Activated gamma-delta T cell treated with anti-CD3 and anti-CD28 coated beads, Interleukin-2, amount 50 U/mL, for 16 hours (primary cell): ENCODE measurements at places on chromosomes 1 and 21.

DNA sequence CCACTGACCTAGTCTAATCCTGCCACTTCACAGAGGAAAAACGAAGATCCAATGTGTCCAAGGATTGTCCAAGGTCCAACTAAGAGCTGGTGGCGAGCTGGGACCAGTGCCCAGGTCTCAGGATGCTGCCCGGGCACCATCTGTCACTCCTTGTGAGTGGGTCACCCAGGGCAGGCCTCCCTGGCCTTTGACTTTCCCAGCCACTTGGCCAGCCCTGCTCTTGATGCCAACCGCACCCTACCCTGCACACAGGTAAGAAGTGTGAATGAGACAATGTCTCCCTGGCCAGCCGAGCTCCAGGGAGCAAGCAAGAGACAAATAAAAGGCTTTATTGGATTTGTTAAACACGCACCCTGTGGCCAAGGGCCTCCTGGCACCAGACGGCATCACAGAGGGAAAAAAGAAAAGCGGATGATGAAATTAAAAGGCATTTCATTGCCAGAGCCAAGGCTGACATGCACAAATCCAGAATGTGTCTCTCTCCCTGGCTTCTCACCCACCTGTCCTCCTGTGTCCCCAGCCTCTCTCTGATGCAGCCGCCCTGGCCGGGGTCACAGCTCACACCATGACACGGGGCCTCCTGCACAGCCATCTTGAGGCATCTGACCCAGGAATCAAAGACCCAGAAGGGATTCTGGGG lies 72.8 kb downstream of the CAMK2N1 start:
- no peak for DNase-seq

DNA sequence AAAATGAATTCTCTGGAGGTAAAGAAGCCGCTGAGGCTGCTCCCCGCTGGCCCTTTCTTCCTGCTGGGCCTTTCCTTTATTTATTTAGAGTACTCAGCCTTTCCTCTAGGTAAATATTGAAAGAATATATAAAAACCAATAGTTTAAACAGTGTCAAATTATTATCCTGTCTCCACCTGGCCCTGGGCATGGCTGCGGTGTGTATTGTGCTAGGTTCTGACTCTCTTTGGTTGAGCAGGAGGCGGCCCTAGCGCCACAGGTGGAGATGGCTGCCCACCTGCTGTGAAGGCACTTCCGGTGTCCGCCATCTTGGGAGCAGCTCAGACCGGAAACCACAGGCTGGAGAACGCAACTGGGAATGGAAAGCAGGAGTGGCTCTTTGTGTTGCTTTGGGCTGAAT lies 29.0 kb upstream of the CLDN14 start:
- no peak for DNase-seq

- no peak for DNase-seq
Observed at GRCh38 chr1:234230414-234230862, 142.8 kb upstream of the COA6 start.

DNA sequence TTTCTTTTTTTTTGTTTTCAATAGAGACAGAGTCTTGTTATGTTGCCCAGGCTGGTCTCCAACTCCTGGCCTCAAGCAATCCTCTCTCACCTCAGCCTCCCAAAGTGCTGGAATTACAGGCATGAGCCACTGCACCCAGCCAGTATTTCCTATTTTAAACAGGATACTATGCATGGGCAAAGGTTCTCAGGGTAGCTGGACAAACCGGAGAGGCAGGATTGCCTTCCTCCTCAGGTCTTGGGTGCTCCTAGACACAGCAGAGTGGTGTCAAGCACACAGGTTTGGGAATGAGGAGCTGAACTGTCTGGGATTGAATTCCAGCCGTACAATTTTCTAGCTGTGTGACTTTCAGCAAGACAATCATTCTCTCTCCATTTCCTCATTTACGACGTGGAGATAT lies 22.9 kb upstream of the HNRNPU start:
- DNase-seq, result no peak

- no peak for DNase-seq
Observed at GRCh38 chr1:167681024-167681423, 40.8 kb upstream of the MPZL1 start.

DNA sequence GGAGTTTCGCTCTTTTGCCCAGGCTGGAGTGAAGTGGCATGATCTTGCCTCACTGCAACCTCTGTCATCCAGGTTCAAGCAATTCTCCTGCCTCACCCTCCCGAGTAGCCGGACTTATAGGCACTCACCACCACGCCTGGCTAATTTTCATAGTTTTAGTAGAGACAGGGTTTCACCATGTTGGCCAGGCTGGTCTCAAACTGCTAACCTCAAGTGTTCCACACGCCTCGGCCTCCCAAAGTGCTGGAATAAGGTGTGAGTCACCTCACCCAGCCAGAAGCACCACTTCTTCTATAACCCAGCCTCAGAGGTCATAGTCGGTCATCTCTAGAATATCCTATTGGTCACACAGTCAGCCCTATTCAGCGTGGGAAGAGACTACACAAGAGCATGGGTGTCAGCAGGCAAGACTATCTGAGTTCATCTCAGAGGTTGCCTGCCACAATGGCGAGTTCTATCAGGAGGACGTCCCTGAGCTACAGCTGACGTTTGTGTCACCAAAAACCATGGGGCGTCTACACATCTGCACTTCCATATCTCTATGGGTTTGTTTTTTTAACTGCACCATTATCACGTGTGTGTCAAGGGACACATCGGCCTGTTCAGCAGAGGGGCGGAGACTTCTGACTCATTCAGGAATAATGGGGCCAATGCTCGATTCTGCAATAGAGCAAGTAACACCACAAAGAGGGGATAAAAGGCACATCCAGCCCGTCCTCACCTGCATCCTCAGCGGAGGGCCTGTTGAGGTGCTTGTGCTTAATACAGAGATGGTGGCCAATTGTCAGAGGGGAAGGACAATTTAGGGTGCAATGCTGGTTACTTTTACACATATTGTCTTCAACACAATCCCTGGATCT lies 256.3 kb upstream of the IRF2BP2 start:
- DNase-seq, result no peak

DNA sequence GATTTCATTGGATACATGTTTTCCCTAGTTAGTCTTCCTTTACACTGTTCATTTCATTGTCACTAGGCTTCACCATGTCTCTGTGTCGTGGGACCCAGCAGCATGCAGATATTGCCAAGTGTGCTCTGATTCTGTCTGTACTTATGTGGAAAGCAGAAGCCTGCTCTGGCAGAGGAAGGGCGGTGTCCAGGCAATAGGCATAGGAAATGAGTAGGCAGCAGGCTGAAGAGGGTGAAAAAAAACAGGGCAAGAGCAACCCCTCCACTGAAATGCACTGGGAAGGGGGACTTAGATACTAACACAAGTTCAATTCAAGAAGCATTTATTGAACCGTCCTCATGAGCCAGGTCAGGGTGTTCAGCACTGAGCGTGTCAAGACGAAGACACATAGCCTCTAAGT lies 85.2 kb upstream of the VAV3 start:
- no peak for DNase-seq

GRCh38 chr1:2124446-2125198 lies 70.0 kb downstream of the FAAP20 start:
- DNase-seq, result no peak

- DNase-seq, result no peak
Observed at GRCh38 chr1:159854116-159854692, 8.3 kb downstream of the VSIG8 start.

GRCh38 chr21:14493731-14494130 lies 52.4 kb downstream of the SAMSN1 start:
- DNase-seq, result no peak

- DNase-seq, result peak; percentile 64
Observed at GRCh38 chr21:41878831-41879189, 334 bp downstream of the PRDM15 start.

DNA sequence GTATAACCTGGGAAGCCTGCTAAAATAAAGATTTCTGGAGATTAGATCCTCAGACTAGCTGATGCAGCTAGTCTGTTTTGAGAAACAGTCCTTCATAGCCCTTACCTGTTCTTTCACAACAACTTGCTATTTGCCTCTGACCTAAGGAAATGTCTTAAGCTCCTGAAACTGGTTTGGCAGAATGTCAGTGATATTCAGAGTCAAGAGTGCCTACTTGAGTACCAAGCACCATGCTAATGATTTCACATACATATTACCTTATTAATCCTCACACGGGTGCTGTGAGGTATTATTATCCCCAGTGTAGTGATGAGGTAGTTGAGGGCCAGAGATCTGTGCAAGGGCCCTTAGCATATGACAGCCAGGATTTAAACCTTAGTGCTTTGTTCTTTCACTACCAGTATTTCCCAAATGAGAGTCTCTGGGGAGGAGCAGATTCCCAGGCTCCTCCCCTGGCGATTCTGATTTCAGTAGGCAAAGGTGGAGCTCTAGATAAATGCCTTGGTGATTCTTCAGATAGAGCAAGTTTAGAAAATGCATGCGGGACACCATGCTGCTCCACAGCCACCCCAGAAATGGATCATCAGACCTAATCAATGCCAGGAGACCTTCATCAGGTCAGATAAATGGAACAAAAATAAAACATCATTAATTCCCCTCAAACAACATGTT lies 47.4 kb upstream of the WNT2B start:
- DNase-seq, result no peak

DNA sequence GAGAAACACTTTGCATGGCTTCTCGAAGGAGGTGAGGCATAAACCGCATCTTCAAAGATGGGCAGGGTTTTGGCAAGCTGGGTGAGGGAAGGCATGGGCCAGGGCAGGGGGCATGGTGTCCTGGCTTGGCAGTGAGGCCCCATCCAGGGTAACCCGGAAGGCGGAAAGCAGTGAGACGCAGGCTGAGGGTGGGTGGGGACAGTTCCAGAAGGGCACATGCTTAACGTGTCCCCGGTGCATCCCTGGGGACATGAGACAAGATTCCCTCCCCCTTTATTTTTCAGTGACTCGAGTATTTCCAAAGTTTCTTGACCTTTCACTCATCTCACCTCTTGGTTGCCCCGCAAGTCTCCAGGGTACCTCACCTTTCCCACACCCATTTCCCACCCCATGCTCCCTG lies 122.8 kb upstream of the SLC25A33 start:
- no peak for DNase-seq

DNA sequence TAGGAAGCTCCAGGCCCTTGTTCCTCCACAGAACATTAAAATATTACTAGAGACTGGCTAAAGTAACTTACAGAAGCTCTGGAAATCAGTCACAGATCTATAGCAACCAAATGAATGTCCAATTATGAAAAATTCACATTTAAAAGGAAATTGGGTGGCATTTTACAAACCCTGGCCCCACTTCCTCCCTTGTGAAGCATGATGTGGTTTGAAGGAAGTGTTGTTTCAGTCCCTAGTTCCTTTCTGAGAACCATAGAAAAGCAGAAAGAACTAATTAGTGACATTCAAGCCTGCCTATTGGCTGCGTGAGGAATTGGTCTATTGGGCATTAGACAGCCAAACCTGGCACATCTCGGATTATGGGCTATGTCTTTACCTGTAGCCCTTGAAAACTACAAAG lies 649.7 kb upstream of the NEGR1 start:
- no peak for DNase-seq

- no peak for DNase-seq
Observed at GRCh38 chr1:19682257-19682656, 17.6 kb downstream of the HTR6 start.

DNA sequence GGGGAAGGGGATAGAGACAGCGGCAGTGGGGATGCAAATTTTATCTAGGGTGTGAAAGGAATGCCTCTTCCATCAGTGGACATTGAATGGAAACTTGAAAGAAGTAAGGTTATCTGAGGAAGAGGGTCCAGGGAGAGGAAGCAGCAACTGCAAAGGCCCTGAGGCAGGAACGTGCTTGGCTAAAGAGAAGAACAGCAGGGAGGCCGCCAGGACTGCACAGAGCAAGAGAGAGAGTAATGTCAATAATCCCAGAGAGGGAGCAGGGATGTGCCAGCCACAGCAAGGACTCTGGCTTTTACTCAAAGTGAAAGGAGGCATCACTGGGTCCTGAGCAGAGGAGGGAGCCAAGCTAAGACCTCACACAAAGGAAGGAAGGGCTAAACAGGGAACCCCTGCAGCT lies 50.9 kb downstream of the KCND3 start:
- DNase-seq, result no peak

- DNase-seq, result no peak
Observed at GRCh38 chr1:172713466-172713865, 54.6 kb downstream of the FASLG start.

GRCh38 chr1:225897595-225898514 lies 8.9 kb upstream of the LEFTY1 start:
- no peak for DNase-seq

- no peak for DNase-seq
Observed at GRCh38 chr1:66623812-66624211, 89.9 kb downstream of the SGIP1 start.

- no peak for DNase-seq
Observed at GRCh38 chr21:31354122-31354521, 10.1 kb upstream of the TIAM1 start.

DNA sequence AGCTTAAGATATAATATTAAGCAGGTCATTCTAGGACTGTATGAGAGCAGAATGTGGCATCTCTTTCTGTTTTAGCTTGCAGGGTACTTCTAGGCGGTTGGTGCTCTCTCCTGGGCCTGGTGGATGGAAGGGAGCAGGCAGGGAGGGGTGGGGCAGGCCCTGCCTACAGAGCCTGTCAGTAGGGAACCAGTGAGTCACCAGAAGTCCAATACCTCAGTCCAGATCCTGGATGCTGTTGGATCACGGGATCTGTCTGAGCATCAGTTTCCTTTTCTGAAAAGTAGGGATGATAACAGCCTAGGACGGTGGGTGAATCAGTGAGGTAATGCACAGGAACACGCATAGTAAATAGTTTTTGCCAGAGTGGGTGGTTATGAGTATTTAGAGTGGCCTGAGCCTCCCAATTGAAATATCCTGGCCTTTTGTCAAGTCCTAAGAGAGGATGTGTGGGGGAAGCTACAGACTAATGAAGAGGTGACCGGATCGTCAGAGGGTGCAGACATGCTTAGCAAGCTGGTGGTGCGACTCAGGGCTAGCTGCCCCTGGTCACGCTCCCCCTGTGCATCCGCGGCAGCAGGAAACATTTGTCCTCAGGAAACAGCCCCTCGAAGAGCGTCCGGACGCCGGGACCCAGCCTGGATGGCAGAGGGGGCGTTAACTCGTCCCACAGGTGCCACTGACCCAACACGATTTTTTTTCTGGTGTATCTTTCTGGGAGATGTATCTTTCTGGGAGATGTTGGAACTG lies 23.9 kb downstream of the NAV1 start:
- DNase-seq, result no peak

GRCh38 chr1:7989762-7990428 lies 28.4 kb downstream of the PARK7 start:
- DNase-seq, result no peak
